Fibroblast of lung (primary cell): ENCODE measurements at places on chromosomes 5 and 9. TPM values are rescaled to one million over a fixed set of nuclear protein-coding genes. Genes with fewer than 3 reads are reported as not detected.

DNA sequence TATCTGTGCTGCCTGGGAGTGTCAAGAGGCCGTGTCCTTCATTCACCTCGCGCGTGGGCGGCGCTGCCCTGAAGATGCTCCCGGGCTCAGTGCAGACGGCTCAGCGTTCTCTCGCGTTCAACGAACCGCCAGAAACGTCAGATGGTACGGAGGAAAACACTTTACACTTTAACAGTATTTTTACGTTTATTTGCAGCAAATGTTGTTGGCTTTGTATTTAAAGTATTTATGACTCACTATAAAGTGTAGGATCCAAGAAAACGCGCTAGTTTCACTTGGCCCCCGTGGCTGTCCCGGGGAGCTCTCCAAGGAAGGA lies 544 bp upstream of the ERCC6L2 start:
- DNase-seq: no peak
- no peaks in the 10 kb centered on the region for H3K36me3 ChIP-seq
- H3K4me3 ChIP-seq: no peak overlapping the region

DNA sequence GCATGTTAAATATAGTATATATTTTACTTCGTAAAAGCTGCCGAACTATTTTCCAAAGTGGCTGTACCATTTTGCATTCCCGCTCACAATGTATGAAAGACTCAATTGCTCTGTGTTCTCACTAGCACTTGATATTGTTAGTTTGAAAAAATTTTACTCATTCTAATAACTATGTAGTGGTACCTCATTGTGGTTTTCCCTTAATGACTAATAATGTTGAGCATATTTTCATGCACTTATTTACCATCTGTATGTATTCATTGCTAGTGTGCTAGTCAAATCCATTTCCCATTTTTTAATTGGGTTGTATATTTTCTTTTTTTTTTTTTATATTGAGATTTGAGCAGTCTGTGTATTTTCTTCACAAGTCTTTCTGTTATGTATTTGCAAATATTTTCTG lies 58.4 kb downstream of the RANBP17 start:
- no peaks in the 10 kb centered on the region for H3K36me3 ChIP-seq
- no peak overlapping the region for H3K4me3 ChIP-seq
- DNase-seq: peak; percentile 27
- H3K27me3 ChIP-seq: no peaks in the 10 kb centered on the region
- H3K4me1 ChIP-seq: no peaks in the 10 kb centered on the region

- no peaks in the 10 kb centered on the region for H3K36me3 ChIP-seq
- no peak overlapping the region for H3K27ac ChIP-seq
- H3K4me3 ChIP-seq: no peak overlapping the region
- peaks cover 6% of the 10 kb centered on the region for H3K27me3 ChIP-seq
Observed at GRCh38 chr5:154570572-154571324, 92.7 kb upstream of the HAND1 start.

GRCh38 chr5:146993876-146994530 lies 115.4 kb upstream of the PPP2R2B start:
- no peak overlapping the region for H3K4me3 ChIP-seq
- no peaks in the 10 kb centered on the region for H3K4me1 ChIP-seq
- H3K36me3 ChIP-seq: no peaks in the 10 kb centered on the region
- no peaks in the 10 kb centered on the region for H3K27me3 ChIP-seq
- no peak overlapping the region for H3K27ac ChIP-seq
- no peak for DNase-seq

DNA sequence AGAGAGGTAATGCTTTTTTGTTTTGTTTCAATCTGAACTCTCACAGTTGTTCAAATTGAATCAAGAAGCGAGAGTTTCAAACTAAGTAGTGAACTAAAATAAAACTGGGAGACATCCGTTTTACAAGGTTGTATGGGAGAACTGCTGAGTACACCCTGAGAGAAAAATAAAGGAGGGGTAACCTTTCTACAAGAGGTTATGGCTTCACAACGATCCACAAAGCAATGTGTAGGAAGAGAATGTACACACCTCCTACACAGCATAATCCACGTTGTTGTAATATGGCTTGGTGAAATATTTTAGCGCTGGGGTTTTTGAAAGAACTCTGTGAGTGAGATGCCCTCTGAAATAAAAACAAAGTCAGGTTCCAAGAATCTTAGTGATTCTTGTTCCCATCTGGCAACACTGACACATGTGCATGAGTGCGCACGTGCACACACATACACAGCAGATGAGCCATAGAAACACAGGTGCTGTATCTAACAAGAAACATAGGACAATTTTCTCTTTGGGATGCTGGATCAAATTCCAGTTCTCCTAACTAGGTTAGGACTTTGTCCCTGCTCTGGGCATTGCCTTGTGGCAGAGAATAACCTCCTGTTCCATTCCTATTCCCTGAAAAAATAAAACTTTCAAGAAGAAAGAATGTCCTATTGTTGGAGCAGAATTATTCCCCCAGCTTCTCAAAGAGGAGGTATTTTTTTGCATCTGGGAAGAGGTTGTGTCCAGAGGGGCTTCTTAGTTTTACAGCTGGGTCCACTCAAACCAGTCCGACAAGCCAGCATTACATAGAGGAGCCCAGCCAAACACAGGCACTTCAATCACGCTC lies 94.5 kb upstream of the EFNA5 start:
- DNase-seq: no peak
- no peak overlapping the region for H3K27ac ChIP-seq
- no peak overlapping the region for H3K4me3 ChIP-seq
- H3K27me3 ChIP-seq: no peaks in the 10 kb centered on the region

- H3K36me3 ChIP-seq: no peaks in the 10 kb centered on the region
- no peak overlapping the region for H3K27ac ChIP-seq
- peaks cover 6% of the 10 kb centered on the region for H3K27me3 ChIP-seq
- no peak overlapping the region for H3K4me3 ChIP-seq
- no peak for DNase-seq
Observed at GRCh38 chr5:133926489-133927299, 41.7 kb downstream of the C5orf15 start.

- no peak overlapping the region for H3K27ac ChIP-seq
- H3K36me3 ChIP-seq: no peaks in the 10 kb centered on the region
- no peaks in the 10 kb centered on the region for H3K4me1 ChIP-seq
- DNase-seq: no peak
- no peaks in the 10 kb centered on the region for H3K27me3 ChIP-seq
Observed at GRCh38 chr5:5652181-5652580, 229.7 kb downstream of the ICE1 start.

DNA sequence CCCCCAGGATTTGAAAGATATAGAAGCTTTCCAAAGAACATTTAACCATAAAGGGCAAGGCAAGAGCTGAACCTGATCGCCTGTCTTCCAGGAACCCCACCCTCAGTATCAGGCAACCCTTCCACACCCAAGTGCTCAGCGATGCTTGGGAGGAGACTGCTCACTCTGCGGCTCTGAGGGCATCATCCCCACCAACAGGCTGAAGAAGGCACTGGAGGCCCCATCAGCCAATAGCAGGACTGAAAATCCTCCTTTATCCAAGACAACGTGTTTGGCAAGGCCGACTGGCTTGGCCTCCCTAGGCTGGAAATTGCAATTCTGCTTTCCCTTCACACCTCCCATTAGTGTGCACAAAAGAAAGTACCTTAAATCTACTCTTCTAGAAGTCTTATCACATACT lies 1.4 kb upstream of the PPP2CA start:
- no peaks in the 10 kb centered on the region for H3K27me3 ChIP-seq
- peak; percentile 23 for DNase-seq
- H3K36me3 ChIP-seq: no peaks in the 10 kb centered on the region

IL17B gene
- not detected in 2 replicates for total RNA-seq

- H3K4me3 ChIP-seq: no peak overlapping the region
- H3K27me3 ChIP-seq: no peaks in the 10 kb centered on the region
Observed at GRCh38 chr9:16023446-16023845, 470.6 kb downstream of the CCDC171 start.

DNA sequence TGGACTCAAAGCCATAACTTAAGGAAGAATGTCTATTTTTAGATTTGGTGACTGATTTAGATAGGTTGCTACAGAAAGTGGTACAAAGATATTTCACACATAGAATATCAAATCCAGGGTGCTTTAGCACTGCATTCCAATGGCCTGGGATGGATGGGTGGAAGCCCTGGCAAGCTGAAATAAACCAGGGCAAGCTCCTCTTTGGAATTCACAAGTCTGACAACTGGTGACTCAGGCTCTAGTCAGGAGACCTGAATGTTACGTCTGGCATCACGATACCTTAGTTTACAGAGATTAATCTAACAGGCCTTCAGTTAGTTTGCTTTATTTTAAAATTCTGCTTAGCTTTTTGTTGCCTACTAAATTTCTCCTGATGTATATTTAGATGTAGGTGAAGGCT lies 144.0 kb downstream of the TMC1 start:
- no peak for DNase-seq
- no peaks in the 10 kb centered on the region for H3K27me3 ChIP-seq
- H3K4me1 ChIP-seq: no peaks in the 10 kb centered on the region
- no peak overlapping the region for H3K4me3 ChIP-seq

- H3K27me3 ChIP-seq: no peaks in the 10 kb centered on the region
- no peaks in the 10 kb centered on the region for H3K4me1 ChIP-seq
- H3K27ac ChIP-seq: no peak overlapping the region
- no peak overlapping the region for H3K4me3 ChIP-seq
- no peak for DNase-seq
Observed at GRCh38 chr5:5475975-5476374, 53.5 kb downstream of the ICE1 start.

DNA sequence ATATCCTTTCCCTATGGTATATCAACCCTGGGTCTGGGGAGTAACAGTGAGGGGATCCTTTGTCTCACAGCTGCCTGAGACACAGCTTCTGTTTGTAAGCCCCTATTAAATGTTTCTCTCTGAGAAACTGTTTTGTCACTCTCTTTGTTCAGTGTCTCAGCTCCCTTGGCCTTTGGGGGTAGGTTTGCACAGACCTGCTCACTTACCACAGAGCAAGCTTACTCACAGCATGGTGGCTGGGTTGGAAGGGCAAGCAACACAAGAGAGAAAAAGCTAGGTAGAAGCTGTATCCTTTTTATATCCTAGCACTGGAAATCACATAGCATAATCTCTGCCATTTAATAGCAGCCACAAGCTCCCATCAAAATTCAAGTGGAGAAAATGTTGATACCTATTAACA lies 4.5 kb downstream of the BAAT start:
- no peak for DNase-seq
- no peak overlapping the region for H3K4me3 ChIP-seq
- no peaks in the 10 kb centered on the region for H3K36me3 ChIP-seq
- H3K4me1 ChIP-seq: no peaks in the 10 kb centered on the region
- no peaks in the 10 kb centered on the region for H3K27me3 ChIP-seq

FRRS1L gene
- 0.17 and 0.26 TPM in 2 replicates for total RNA-seq

CAVIN4 gene
- total RNA-seq: 1.0 and 1.5 TPM in 2 replicates

CDKN2B gene
- total RNA-seq: 29.0 and 44.9 TPM in 2 replicates

- H3K27ac ChIP-seq: no peak overlapping the region
- no peak overlapping the region for H3K4me3 ChIP-seq
- no peaks in the 10 kb centered on the region for H3K4me1 ChIP-seq
- peak; percentile 75 for DNase-seq
- no peaks in the 10 kb centered on the region for H3K36me3 ChIP-seq
Observed at GRCh38 chr5:80083101-80083890, 48.1 kb downstream of the THBS4 start.

DNA sequence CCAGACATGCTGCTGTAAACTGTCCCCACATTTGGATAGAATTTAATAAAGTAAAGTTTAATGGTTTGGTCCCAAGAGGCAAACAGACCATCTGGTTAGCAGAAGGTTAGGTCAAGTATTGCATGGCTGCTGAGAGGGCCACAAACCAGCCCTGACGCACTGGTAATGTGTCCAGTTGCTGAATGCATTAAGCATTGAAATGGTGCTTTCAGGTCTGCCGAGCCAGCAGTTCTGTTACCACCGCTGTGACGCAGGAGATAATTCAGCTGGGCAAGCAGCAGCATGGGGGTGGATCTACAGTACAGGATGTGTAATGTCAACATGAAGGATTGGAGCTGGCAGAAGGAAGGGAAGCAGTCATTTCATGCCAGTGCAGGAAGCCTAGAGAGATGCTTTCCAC lies 16.0 kb downstream of the ZNF462 start:
- H3K27me3 ChIP-seq: no peaks in the 10 kb centered on the region
- H3K4me3 ChIP-seq: no peak overlapping the region
- H3K27ac ChIP-seq: peak overlapping the region; percentile 87

GLDC gene
- 0.51 and 0.83 TPM in 2 replicates for total RNA-seq

DNA sequence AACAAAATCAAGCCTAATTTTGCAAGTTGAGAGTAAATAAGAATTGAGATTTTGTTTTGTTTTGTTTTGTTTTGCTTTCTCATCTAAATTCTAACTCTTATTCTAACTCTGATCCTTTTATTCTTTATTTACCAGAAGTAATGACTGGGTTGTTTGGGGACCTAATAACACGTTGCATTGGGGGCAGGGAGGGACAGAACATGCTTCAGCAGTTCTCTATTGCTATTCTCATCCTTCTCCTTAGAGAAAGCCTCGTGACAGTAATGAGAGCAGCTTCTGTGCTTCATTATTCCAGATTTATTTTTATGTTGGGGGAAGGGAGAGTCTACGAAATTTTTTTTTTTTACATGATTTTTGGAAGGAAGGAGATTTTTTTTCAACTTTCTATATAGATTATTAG lies 21.1 kb downstream of the CPEB4 start:
- no peak overlapping the region for H3K27ac ChIP-seq
- H3K27me3 ChIP-seq: no peaks in the 10 kb centered on the region
- no peak overlapping the region for H3K4me3 ChIP-seq
- H3K4me1 ChIP-seq: no peaks in the 10 kb centered on the region
